ENCODE measurements at places on chromosomes 2 and 18.

- no peak for DNase-seq
Observed at GRCh38 chr18:73691624-73692023, 456.0 kb downstream of the FBXO15 start.

GRCh38 chr2:152402780-152403759 lies 68.1 kb downstream of the FMNL2 start:
- DNase-seq = no peak

DNA sequence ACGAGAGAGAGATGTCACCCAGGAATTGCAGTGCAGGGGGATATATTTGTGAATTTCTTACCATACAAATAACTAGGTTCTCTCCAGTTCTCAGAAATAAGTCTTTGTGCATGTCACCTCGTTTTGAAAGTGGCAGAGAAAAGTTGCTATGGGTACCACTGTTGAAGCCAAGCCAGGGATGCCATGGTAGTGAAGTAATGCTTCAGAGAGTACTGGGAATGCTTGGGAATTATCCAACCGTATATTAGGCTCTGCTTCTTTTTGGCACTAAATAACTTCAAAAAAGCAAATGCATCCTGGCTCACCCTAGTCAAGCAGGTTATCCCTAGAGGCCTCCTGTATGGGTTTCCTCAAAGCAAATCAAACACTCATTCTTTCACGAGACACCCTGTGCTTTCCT lies 50.7 kb upstream of the DDX18 start:
- no peak for DNase-seq

GRCh38 chr2:230823264-230823964 lies 41.3 kb upstream of the ITM2C start:
- DNase-seq = no peak

GRCh38 chr2:23199115-23199918 lies 185.7 kb upstream of the KLHL29 start:
- no peak for DNase-seq

GRCh38 chr2:12605936-12606335 lies 110.8 kb upstream of the TRIB2 start:
- no peak for DNase-seq

GRCh38 chr18:74378179-74378682 lies 62.6 kb downstream of the C18orf63 start:
- no peak for DNase-seq

DNA sequence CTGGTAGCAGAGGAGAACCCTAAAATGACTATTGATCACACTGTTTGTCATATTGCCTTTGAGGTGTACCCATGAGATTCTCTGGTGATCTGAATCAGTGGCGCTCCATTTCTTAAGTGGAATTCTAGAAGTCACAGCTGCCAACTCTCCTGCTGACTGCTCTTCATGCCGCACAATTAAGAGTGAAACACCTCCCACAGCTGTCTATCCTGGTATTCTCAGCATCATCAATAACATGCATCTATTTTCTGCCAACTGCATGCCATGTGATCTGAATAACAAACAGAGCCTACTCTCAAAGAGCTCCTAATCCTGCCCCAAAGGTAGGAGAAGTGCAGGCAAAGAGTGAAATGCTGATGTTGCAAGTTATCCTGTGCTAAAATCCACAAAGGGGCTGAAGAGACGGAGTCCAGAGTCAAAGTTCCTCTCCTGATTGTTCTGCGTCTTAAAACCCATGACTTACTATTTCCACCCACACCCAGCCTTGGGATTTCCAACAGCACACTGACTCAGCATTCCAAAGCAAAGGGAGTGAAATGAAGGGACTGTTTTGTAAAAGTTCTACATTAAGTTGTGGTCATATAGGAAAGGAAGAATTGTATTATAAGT lies 13.7 kb upstream of the DAPL1 start:
- no peak for DNase-seq

DNA sequence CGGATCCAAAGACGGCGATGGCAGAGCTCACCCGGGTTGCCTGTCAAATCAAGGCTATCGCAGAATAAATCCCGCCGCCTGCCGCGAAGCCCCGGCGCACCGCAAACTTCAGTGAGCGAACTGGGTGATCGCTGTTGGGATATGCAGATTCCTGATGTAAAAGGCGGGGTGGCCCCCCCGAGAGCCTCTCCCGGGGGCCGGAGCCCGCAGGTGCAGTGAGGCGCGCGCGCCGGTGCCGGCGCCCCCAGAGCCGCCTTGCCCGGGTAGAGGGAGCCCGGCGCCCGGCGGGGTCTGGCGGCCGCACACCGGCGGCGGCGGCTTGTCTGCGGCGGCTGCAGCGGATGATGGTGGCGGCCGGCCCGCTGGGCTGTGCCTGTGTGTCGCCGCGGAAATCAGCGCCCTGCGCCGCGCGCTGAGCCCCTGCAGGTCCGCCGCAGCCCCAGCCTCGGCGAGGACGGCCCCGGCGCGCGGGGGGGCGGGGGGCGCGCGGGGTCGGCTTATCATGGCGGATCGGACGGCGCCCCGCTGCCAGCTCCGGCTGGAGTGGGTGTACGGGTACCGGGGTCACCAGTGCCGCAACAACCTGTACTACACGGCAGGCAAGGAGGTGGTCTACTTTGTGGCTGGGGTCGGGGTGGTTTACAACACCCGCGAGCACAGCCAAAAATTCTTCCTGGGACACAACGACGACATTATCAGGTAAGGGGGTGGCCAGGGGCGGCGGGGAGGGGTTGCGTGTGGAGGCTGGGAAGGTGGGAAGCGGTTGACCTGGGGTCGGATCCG lies 1.3 kb downstream of the EML6 start:
- no peak for DNase-seq

DNA sequence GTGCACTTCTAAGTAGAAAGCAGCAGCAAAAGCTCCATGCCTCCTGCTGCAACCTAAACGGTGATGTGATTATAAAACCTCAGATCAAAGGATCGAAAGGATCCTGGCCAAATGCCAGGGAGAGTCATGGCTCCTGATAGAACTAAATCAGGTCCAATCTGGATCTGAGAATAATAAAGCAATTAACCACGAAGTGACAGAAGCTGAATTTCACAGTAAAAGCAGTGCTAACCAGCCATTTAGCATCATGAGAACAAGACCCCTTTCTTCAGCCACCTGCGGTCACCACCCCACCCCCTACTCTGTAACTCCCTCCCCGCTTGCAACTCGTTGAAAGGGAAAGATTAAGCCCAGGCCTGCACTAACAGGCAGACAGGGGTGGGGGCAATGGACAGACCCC lies 748.7 kb downstream of the BCL11A start:
- DNase-seq = no peak

- DNase-seq = no peak
Observed at GRCh38 chr18:21257386-21257785, 15.4 kb downstream of the GREB1L start.

GRCh38 chr2:42142547-42143184 lies 26.5 kb upstream of the EML4 start:
- DNase-seq = no peak

DNA sequence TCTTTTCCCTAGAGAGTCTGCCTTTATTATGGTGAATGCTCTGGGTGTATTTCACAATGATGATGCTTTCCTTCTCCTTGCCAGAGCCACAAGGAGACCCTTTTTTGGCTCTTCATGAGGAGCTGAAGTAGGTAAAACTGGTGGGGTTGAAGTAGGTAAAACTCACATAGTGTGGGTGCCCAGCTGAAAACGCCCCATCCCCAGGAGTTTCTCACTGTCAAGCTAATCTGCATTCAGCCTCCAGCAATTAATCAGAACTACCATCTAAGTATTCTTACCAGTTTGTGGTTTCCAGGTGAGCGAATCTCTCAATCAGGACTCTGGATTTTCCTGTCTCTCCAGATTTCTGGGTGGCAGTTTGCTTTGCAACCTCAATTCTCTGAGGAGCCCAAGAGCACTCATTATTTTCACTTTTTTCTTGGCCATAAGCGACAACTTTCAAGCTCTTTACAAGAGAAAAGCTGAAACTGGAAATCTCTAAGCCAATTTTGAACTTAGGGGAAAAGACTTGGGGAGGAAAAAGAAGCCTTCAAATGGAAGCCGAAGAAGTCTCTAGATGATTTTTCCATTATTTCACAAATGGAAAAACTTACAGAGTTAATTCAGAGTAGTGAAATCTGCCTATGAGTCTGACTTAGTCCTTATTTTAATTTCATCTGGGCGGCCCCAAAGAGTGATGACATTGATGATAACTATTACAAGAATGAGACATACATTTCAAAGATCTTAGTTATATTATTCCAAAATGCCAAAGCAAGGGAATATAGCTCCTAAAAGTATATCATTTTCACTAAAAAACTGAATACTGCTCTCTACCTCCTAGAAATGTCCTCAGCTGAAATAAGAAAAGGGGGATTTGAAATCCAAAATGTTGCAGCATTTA lies 121.4 kb upstream of the MAP3K20 start:
- DNase-seq = no peak

DNA sequence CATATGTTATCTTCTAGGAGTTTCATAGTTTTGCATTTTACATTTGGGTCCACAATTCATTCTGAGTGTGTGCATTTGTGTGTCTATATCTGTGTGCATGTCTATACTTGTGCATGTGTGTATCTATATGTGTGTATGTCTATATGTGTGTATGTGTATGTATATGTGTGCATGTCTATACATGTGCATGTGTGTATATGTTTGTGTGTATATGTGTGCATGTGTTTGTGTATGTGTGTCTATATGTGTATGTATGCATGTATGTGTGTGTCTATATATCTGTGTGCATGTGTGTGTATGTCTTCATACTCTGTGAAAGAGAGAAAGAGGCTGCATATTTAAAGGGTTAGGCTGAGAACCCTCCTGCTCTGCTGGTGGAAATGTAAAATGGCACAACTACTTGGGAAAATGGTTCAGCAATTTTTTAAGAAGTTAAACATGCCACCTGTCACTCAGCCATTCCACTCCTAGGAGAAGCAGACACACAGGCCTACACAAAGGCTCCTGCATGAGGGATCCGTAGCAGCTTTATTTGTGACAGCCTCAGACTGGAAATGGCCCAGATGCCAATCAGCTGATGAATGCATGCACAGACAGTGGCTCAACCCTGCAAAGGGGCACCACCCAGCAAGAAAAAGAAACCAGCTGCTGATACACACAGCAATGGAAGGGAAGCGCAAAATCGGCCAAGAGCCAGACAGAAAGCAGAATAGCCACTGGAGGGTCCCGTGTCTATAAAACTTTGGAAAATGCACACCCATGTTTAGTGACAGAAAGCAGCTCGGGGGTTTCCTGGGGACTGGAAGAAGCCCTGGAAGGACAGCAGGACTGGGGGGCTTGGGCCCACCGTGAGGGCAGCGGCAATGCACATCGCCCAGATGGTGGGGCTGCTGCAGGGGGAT lies 146.8 kb downstream of the SEPTIN10 start:
- no peak for DNase-seq

GRCh38 chr2:88606371-88607030 lies 20.8 kb downstream of the EIF2AK3 start:
- no peak for DNase-seq

DNA sequence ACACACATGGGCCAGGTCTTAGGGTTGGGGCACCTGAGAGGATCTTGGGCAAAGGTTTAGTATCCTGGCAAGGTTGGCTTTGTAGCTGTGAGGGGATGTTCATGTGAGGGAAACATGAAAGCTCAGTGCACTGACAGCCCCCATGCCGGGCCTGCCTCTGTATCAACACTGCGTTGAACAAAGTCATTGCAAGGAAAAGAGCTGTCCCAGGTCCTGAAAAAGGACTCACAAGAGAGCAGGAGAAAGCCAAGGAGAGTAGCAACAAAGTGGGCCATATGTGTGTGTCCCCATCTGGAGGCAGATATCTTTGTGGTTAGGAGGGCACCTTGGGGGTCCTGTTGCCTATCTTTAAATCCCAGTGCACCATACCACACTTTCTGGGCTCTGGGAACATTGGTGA lies 237.8 kb upstream of the THSD7B start:
- no peak for DNase-seq

All from NCI-H1417 treated with DMSO at 0.1 percent for 48 hours (cell line).